ENCODE measurements at places on chromosomes 5 and 9.

DNA sequence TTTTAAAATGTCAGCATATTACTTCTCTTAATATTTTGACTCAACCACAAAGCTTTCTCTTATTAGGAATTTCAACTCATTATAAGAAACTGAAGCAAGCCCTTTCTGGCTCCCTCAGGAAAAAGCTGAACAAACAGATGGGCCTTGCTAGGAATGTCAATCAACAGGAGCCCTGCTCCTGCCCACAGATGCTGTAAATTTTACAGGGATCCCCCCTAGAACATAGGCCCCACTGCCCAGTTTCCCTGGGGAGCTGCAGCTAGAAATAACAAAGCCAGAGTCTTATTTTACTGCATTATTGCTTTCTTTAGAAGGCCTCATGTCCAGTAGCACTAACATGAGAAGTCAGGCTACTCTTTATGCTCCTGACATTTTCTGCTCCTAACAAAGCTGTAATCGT is 103.8 kb downstream of the PCSK1 start:
- DNase-seq, result no peak

DNA sequence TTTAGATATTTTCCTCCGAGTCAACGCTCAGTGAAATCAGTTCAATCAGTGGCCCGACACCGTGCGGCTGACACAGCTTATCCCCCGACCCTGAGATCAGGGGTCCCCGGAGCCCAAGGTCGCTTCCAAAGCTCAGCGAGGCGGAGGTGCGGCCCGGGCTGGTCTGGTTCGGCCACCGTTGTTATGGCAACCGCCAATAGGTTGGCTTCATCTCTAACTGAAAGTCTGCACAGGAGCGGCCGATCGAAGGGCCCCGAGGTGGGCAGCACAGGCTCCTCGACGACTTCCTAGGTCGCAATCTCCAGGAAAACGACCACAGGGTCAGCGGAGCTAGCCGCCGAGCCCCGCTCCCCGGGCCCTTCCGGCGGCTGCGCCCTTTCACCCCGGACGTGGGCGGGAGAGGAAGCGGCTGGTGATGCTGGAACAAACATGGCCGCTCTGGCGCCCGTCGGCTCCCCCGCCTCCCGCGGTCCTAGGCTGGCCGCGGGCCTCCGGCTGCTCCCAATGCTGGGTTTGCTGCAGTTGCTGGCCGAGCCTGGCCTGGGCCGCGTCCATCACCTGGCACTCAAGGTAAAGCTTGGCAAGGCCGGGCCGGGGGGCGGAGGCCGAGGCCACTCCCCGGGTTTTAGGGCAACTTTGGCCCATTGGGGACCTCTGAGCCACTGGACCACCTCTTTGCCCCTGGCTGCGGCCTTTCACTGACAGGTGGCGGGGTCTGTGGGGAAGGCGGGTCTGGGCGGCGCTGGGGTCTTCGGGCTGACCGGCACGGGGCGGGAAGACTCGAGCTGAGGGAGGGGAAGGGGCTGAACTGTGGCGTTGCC is at the start of gene GPR107:
Gene GPR107 (plus strand): TSS at position 403 of the 821 bp plus-strand sequence. CDS start 27 bp downstream, at position 430.
- DNase-seq, result peak; percentile 89

- no peak for DNase-seq
These were observed 1.9 kb upstream of the ABO start for GRCh38 chr9:133276923-133277322.

- no peak for DNase-seq
These were observed 14.6 kb upstream of the COL15A1 start for GRCh38 chr9:98929071-98929470.

GRCh38 chr5:171893290-171893886 is 107.8 kb downstream of the SMIM23 start:
- DNase-seq, result peak; percentile 7

GRCh38 chr9:37447111-37447510 is 18.1 kb downstream of the ZBTB5 start:
- DNase-seq, result no peak

- no peak for DNase-seq
These were observed 4.8 kb downstream of the WNK2 start for GRCh38 chr9:93188426-93189368.

DNA sequence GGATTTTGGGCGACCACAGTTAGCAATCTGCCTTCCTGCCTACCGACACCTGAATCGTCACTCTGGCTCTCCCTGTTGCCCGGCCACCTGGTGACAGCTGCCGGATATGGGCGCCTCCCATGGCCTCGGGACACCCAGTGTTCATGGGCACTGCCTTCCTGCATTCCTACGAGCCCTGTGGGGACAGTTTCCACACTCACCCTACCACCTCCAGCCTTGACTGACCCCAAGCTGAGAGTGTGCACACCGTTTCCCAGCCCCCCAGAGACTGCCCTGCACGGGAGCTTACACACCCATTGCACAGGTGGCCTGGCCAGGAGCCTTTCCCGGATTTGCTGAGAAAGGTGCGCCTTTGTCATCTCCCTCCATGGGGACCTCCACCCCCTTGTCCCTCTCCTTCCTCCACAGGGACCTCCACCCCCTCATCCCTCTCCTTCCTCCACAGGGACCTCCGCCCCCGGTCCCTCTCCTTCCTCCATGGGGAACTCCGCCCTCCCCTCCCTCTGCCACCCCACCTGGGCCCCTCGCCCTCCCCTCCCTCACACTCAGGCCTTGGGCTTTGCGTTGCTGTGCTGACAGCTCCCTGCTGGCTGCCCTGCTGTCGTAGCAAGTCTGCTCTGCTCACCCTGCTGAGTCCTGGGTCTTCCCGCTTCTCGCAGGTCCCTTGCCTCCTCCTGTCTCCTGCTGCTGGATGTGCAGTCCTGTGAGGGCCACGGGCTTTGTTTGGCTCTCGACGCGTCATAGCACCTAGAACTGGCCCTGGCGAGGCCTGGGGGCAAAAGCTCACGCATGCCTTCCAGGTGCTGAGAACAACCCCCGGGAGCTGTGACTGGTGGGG is 48.4 kb downstream of the MRPL36 start:
- DNase-seq, result no peak

- DNase-seq, result no peak
These were observed 3.5 kb downstream of the HEMGN start for GRCh38 chr9:97934321-97935115.

DNA sequence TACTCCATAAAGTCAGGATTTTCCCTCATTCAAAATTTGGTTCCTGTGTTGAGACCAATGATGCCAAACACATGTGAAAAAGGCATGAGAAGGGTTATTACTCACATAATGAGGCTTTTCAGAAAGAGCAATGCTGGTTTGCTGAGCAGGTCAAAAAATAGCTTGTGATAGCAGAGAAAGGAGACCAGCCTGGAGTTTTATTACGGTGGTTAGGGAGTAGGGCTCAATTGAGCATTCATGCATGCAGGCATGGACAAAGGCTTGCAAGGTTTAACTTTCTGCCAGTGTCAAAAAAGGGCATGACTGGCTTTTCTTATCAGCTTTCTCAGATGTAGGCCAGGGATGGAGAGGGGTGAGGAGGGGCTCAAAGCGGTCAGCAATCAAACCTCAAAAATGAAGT is 628.3 kb downstream of the DNAH5 start:
- no peak for DNase-seq

Data from activated T-cell treated with anti-CD3 and anti-CD28 coated beads, Interleukin-2, amount 50 U/mL, for 72 hours (primary cell).